ENCODE measurements at places on chromosomes 6 and 20.

DNA sequence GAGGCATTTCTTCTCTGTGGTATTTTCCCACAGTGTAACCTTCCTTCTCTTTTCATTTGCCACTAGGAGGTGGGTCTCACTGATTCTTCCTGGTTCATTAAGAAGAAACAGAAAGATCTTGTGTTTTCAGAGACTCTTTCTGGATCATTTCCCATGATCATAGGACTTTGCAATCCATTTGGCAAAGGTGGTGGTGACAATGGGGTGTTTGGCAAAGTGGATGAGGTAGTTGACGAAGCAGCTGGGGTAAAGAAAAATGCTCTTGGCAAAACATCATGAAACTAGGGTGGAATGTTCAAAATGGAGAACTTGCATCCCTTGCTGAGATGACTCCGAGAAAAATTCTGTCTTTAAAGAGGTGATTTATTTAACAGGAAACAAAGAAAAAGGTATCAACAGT is 50.6 kb downstream of the TRAF3IP2 start:
- no peak for DNase-seq

GRCh38 chr6:113694278-113695077 is 162.7 kb upstream of the MARCKS start:
- no peak for DNase-seq

DNA sequence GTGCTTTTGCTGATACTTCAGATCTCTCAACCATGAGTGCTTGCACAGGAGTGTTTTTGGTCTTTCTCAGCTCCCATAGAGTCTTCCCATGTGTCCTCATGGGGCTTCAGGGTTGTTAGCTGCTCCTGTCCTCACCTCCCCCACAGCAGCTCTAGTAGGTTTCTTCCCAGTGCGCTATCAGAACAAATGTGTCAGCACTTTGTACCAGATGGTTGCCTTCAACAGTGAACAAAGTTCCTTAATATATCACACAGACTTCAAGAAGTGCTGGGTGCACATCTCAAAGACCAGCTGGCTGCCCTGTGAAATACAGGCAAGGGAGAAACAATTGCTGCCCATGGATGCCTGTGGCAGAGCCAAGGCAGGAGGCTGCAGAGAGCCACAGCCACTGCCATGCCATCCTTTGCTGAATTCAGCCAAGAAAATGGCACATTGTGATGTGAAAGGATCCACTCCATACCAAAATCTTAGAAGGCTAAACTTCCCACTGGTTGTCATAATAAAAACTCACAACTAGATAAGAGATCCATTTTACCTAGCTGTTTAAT is 471.3 kb downstream of the C6orf118 start:
- no peak for DNase-seq

DNA sequence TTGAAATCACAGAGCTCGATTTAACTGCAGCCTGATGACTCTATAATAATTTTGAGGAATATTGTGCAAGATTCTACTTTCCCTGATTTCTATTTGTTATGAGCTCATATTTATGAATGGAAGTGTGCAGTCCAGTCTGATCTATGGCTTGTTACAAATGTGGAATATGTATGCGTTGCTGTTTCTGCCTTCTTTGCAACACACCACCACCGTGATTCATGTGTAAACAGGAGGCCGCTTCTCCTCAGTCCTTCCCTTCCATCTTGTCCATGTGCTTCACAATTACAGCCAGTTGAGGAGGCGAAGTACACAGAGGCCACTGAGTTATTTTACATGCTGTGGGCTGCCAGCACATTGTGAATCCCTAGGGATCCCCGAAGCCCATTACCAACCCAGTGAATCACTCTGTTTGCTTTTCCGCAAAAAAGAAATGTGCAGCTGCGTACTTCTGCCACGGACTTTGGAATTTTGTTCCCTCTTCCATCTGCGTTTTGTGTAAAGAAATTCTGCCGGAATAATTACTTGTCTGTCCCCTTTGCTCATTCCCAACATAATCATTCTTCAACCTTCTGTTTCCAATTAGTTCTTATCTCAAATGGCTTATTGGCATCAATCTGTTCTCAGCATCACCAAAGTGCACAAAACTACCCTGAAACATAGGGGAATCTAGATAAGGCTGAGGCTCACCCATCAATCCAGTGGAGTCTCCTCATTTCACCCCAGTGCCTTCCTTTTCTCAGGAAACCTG is 551.6 kb upstream of the CITED2 start:
- no peak for DNase-seq

DNA sequence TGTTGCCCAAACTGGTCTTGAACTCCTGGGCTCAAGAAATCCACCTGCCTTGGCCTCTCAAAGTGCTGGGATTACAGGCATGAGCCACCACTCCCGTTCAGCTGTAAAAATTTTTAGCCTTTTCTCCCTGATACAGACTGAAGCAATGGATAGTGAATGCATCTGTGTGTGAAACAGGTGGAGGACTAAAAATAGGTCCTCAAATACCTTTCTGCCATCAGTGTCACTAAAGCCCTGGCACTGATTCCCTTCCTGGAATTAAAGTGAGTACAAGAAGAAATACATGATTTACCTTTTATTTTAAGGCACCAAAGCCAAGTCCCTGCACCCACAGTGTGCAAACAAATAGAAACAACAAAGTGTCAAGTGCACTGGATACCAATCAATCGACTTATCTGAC is 25.1 kb downstream of the TULP4 start:
- DNase-seq, result no peak

- DNase-seq, result no peak
Measured at GRCh38 chr6:157096522-157096921, 226.8 kb downstream of the TMEM242 start.

GRCh38 chr20:58028123-58028522 is 200.3 kb downstream of the ANKRD60 start:
- DNase-seq, result no peak

DNA sequence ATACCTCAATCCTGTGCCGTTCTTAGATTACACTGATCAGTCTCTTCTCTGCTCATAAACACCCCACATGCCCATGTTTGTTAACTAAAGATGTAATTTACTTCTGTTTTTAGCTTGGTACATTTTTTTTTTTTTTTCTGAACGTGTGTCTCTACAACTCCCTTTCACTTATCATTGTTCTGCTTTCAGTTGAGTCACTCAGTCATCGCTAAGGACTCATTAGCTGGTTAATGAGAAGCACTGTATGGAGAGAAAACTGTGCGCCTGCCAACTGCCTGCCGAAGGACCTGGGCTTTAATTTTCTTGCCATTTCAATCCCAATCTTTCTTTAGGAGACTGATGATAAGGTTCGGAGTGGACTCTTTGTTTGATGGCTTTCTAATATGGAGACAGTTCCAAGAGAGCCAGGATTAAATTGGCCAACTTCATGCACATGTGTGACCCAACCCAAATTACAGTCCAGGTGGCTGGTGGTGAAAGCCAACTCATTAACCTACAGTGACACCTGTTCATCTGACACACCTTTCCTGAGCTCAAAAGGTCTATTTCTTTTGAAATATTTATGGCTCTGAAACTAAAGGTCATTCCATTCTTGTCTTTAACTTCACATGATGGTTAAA is 334.1 kb downstream of the BCKDHB start:
- DNase-seq, result no peak
